Activated gamma-delta T cell treated with anti-CD3 and anti-CD28 coated beads, Interleukin-2, amount 50 U/mL, for 16 hours (primary cell): ENCODE measurements at places on chromosomes 5 and 9.

GRCh38 chr9:83935276-83935935 lies 14.2 kb upstream of the KIF27 start:
- DNase-seq: no peak

GRCh38 chr9:123435471-123435870 lies 79.5 kb downstream of the CRB2 start:
- no peak for DNase-seq

DNA sequence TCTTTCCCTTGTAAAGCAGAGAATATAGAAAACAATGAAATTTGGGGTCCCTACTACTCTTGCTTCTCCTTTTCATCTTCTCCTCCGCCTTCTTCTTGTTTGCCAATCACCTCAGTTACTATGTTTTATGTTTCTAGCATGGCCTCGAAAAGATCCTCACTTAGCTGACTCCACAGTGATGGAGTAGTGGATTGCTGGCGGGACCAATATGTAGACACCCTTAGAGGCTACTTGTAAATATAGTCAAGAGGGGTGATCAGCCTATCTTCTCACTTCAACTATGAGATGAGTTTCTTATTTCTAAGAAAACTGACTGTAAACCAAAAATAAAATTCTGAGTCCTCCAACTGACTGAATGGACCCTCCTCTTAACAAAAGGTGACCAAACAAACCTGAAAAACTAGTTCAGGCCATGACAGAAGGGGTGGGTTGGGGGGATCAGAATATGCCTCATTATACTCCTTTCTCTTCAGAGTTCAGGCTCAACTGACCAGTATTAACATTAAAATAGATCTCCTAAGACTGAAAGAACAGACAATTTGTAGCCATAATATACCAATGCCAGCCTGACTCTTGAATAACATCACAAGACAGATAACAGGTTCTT lies 829.0 kb downstream of the TLE4 start:
- no peak for DNase-seq

DNA sequence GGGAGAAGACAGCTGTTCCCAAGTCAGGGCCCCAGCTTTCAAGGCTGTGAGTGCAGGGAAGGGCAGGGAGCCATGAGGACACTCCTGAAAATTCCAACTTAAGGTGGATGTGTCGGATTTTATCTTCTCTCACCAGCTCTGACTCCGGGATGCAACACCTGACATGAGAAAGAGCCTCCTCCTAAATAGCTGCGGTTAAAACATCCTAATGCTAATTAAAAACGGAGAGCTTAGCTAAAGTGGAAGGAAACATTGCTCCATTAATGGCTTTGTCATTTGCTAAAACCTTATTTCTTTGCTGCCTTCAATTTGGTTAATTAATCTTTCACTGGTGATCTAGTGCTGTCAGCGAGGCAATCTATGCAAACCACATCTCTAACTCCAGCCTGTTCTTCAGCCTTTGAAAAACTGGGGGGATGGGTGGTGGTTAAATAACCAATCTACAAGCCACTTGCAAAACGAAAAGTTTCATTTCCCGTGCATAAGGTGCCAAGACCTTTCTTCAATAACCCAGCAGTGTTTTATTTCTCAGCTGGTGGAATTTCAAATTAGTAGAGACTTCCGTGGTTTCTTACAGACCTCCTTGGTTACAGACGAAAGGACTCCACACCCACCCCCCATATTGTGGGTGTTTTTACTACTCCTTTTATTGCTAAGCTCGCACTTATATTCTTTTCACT lies 379.6 kb downstream of the MLLT3 start:
- peak; percentile 0 for DNase-seq

GRCh38 chr9:109923471-109923760 lies 143.4 kb downstream of the PALM2AKAP2 start:
- DNase-seq: no peak

GRCh38 chr5:130870691-130871090 lies 294.4 kb downstream of the HINT1 start:
- no peak for DNase-seq

DNA sequence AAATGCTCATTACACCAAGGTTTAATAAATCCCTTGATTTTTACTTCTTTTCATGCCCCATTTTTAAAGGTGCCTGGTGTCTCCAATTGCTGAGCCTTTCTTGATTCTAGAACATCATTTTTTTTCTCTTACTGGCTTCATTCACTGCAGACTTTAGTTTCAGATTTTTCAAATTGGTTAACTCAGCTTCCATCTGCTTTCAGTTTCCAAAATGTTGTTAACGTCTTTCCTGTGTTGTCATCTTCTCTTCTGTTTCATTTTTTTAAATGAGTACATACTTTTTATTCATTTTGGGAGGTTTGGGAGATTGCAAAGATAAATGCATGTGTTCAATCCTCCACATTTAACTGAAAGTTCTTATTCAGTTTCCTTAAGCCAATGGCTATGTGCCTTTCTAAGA lies 126.4 kb upstream of the CCNG1 start:
- DNase-seq: no peak

- no peak for DNase-seq
Measured at GRCh38 chr5:111930905-111931461, 174.0 kb upstream of the NREP start.

DNA sequence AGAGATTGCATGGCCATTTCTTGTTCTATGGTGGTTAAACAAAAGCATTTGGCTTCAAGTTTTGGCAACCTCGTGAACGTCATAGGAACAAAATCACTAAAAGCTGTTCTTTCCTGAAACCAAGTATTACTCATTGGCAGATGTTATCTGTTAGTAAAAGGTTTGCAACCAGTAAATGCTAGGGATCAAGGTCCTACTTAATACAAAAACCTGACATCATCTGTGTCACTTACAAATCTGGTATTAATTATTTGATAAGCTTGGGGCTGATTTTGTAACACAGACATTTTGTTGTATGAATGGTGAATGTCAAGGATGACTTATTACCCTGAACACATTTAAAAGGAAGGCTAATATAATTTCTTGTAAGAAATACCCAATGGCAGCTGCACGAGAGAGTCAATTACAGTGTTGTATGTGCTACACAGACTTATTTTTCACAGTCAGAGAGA lies 486.4 kb upstream of the ZNF608 start:
- no peak for DNase-seq

DNA sequence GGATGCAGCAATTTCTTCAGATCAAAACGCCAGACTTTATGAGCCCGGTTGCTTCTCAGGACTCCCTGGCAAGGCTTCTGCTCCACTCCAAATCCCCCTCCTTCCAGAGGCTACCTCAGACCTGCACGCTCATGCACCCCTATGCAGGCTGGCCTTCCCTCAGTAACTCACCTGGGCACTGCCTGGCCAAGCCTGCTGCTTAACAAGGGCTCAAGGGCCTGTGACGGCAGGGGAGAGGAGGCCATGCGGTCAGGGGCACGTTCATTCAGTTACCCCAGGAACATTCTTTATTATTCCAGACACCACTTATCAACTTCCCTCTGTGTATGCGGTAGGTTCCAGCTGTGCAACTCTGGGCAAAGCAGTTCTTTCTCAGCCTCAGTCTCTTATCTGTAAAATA lies 79.6 kb downstream of the HRH2 start:
- DNase-seq: no peak
